ENCODE measurements at places on chromosomes 16 and 17.

GRCh38 chr17:80494547-80494946, 18.1 kb upstream of the NPTX1 start:
- no peak for DNase-seq

- no peak for DNase-seq
Measured at GRCh38 chr16:27951489-27952120, 111.9 kb downstream of the GSG1L start.

DNA sequence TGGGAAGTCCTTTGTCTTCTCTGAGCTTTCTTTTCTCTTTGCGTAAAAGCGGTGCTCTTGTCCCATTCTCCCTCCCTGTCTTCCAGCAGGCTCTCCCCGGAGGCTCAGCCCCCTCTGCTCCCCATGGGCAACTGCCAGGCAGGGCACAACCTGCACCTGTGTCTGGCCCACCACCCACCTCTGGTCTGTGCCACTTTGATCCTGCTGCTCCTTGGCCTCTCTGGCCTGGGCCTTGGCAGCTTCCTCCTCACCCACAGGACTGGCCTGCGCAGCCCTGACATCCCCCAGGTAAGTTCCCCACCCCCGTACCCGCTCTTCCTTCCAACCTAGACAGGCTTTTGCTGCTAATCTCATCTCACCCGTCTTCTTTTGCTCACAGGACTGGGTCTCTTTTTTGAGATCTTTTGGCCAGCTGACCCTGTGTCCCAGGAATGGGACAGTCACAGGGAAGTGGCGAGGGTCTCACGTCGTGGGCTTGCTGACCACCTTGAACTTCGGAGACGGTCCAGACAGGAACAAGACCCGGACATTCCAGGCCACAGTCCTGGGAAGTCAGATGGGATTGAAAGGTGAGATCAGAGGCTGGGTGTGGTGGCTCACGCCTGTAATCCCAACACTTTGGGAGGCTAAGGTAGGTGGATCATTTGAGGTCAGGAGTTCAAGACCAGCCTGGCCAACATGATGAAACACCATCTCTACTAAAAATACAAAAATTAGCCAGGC, 1.3 kb downstream of the TMEM219 start:
- no peak for DNase-seq

DNA sequence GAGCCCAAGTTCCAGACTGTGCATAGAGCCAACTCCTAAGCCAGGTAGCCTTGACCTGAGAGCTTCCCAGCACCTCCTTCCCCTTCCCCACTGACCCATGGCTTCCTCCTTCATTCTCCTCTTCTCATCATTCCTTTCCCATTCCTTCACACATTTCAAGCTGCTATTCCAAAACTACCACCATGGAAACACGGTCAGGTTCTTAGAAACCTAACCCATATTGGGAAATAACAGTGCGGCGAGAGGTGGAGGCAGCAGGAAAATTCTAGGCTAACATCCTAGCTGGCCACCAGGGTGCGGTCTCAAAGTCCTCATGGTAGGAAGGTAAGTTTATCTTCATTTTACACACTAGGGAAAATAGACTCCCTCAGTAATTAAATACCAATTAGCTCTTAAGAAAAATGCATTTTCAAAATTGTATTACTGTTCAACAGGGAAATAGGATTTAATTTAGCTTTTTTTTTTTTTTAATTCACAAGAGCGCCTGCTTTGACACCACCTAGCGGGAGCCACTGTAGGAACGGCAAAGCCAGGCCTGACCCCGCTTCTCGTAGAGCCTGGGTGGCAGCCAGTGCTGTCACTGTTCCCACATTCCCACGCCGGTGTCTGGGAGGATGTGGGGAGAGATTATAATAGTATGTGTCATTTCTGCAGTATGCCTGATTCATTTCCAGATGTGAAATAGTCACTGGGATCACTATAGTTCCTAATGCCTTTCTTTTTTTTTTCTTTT, 14.0 kb upstream of the SPHK1 start:
- no peak for DNase-seq

DNA sequence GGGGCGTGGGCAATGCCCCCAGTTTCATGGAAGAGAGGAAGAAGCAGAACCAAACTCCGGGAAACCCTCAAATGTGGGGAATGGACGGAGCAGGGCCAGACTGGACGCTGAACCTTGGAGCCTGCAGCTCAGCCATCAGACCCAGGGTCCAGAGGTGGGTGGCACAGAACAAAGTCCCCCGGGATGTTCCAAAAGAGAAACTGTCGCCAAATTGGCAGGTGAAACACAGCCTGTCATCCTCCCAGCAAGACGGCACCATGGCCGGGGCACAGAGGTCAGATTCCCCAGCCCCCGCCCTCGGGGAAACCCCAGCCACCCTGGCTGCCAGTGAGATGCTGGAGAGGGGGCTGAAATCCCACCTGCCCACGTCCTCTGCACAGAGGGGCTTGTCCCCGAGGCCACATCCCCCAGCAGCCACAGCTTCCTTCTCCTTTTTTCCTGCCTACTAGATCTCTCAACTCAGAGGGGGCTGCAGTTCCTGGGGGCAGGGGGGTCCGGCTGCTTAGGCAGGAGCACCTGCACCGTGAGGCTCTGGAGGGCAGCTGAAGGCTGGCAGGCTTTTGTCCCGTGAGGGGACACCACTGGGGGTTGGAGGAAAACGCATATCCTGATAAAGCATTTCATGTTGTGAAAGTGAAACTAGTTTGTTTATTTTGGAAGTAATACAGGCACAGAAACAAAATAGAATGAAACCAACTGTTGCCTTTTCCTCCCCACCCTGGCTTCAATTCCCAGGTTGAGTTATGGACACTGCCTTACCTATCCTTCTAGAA, 1.2 kb upstream of the SECTM1 start:
- no peak for DNase-seq

Measured in stimulated activated CD8-positive, alpha-beta memory T cell treated with anti-CD3 and anti-CD28 coated beads, Interleukin-15, amount 100 ng/mL, for 4 hours (primary cell).